ENCODE measurements at places on chromosomes 1 and 21.

- peak; percentile 7 for DNase-seq
Observed at GRCh38 chr1:34460193-34460592, 283.5 kb downstream of the C1orf94 start.

- DNase-seq = peak; percentile 35
Observed at GRCh38 chr1:4638345-4638729, 16.1 kb upstream of the AJAP1 start.

DNA sequence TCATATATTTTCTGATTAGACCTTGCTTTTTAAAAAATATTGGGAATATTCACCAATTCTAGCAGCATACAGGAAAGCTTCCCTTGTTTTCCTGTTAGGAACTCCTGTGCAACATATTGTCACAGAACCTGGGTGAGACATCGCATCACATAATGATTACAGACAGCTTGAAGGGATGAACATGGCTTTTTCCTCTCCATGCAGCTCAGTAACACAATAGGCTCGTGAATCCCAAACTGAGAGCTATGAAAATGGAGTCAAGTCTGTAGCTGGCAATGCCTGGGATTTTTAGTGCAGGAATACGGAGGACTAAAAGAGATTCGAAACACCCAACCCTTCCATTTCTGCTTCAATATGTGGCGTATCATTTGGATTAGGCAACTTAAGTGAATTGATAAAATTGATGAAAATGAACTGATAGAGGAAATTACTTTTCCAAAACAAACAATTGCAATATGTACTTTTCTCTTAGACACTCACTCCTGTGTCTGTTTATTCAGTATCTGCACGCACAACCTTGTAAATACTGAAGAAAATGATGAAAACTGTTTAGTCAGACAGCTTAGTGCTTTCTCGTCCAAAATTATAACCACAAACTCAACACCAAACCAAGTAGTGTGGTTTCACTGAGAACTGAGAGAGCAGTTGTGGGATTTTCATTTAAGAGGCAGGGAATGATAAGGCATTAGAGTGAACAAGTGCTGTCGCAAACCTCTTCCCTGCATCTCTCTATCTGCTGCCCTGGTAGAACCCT lies 250.4 kb downstream of the PTBP2 start:
- no peak for DNase-seq

- no peak for DNase-seq
Observed at GRCh38 chr1:153733970-153734369, 6.1 kb downstream of the INTS3 start.

DNA sequence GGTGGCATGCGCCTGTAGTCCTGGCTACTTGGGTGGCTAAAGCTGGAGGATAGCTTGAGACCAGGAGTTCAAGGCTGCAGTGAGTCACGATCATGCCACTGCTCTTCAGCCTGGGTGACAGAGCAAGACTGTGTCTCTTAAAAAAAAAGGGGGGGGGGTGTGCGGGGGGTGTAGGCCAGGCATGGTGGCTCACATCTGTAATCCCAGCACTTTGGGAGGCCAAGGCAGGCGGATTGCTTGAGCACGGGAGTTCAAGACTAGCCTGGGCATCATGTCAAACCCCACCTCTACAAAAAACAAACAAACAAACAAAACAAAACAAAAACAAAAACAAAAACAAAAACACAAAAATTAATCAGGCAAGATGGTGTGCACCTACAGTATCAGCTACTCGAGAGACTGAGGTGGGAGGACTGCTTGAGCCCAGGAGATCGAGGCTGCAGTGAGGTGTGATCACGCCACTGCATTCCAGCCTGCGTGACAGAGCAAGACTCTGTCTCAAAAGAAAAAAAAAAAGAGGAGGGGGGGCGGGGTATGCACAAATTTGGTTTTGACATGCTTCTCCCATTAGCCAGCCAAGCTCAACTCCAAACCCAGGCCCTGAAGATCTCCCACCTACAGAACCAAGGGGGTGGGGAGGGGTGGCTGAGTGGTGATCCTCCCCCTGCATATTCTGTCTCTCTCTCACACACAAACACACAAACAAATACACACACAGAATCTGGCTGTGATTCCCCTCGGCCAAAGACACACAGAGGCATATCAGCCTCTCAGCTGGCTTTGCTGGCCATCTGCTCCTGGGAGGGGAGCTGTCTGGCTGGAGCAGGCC lies 3.1 kb downstream of the PTAFR start:
- DNase-seq = no peak

DNA sequence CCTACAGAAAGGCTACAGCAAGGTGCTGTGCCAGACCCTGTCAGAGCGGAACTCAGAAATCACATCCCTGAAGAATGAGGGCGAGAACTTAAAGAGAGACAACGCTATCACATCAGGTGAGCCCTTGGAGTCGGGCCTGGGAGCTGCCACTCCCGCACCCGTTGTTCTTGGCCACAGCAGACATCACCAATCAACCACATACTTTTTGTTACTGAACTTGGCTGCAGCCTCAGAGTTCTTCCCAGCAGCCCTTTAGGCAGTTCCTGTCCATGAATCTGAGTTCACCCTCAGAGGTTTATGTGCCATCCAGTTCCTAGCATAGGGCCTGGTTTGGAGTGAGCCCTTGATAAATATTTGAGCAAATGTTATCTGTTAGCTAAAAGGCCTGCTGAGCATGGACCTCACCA lies 61.6 kb downstream of the FHAD1 start:
- no peak for DNase-seq

DNA sequence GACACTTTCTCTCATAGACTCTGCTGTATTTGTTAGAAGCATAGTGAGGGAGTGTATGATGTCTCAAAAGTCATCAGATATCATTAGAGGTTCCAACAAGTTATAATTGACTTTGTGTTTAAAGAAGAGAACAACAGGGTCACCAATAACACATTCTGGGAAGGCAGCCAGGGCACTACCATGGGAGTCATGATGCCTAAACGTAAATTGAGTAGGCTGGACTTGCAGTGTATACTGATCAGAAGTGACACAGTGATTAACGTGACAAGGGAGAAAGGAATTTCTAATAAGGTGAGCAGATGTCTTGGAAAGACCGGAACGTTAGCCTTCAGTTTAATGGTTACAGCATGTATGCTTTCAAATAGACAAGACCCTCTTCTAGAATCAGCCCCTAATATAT lies 973.2 kb downstream of the NCAM2 start:
- no peak for DNase-seq

DNA sequence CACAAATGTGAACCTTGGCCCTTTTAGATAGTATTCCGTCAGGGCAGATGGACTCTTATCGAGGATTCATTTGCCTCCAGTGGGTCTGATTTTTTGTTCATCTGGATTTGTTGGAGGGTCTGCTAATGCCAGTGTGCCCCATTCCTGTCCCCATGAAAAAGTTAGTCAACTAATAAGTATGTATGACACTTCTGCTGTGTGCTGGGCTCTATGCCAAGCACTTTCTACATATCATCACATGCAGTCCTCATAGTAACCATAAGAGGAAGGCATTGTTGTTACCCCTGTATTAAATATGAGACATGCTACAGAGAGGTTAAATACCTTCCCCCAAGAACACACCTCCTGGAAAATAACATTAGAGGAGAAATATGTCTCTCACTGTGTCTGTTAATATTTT lies 46.6 kb upstream of the MAB21L3 start:
- DNase-seq = no peak

- DNase-seq = no peak
Observed at GRCh38 chr1:185864889-185865517, 130.8 kb downstream of the HMCN1 start.

GRCh38 chr1:183590244-183591191 lies at the start of gene NCF2:
Gene NCF2 (minus strand): TSS chr1:183590459. CDS start chr1:183590329, 130 bp downstream.
- DNase-seq = peak; percentile 80

DNA sequence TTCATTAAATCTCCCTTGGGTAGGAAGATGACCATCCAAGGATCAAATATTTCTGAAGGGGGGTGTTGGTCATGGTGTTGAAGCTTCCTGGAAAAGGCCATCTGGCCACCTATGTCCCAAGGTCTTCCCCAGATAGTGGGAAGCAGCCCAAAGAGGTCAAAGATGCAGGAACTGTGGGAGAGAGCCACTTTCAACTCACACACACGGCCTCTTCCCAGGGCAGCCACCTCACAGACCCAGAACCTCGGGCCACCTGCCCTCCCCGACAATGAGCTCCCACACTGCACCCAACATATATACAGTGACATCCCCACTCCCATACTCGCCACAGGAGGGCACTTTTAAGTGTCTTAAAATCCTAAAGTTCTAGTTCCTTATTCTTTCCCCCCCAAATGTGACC lies 164.5 kb upstream of the ETV3 start:
- no peak for DNase-seq

DNA sequence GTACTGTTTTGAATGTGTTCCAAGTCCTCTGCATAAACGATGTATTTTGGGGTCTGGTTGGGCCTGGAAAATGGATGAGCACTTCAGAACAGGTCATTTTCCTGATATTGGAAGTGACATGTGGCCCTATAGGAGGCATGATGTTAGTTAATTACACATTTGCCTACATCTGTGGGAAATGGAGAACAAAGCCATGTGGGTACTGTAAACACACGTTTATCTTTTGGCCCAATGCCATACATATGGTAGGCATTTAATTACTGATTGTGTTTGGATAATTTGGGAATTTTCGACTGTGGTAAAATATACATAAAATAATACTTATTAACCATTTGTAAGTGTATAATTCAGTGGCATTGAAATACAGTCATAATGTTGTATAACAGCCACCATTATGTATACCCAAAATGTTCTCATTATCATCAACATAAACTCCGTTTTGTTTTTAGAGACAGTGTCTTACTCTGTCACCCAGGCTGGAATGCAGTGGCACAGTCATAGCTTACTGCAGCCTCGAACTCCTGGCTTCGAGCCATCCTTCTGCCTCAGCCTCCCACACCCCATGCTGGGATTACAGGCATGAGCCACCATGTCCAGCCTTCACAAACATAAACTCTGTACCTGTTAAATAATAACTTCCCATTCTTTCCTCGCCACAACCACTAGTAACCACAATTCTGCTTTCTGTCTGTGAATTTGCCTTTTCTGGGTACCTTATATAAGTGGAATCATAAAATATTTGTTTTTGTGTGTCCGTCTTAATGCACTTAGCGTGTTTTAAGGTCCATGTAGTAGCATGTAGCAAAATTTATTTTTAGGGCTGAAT lies 11.9 kb upstream of the RNPEP start:
- no peak for DNase-seq

DNA sequence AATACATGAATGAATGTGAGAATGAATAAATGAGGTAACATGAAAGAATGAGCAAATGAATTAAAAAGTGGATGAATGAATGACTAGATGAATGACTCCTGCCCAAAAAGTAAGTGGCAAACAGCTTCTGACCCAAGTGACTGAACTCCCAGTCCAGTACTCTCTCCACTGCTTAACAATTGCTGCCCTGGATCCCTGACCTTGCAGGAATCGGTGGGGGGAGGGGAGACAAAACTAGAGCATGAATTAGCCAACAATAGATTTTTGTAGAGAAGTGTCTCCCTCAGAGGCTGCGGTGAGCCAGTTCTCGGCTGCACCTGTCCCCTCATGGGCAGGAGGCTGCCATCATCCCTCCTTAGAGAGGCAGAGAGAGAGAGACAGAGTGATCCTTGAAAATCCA lies 5.9 kb upstream of the GRIK3 start:
- DNase-seq = no peak

DNA sequence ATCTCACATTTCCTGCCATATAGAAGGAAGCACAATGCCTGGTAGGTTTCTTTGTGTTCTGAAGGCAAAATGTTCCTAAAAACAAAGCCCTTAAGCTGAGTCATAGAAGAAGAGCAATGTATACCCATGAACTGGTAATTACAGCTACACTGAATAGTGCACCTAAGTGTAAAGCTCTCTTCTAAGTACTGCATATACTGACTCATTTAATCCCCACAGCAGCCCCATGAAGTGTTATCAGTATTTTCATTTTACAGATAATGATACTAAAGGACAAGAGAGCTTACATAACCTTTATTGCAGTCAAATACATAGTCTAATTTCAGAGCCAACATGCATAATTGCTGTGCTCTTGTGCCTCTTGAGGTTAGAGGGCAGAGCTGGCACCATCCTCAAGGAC lies 239.9 kb downstream of the DPYD start:
- DNase-seq = no peak

DNA sequence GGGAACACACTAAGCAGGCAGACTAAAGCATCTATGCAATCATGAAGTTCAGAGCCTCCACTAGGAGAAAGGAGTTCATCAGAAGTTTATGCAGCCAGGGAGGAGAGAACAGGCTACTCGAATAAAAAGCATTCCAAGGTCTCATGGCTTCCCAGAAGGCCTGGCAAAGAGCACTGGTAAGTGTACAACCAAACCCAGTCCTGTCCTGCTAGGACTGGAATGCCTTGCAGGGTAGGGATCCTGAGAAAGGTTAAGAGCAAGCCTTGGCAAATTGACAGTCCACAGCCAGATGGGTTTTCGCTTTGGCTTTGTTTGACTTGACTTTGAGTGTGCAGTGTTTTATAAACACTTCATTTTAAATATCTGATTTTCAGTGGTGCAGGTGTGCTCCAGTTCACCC lies 133.6 kb upstream of the ATP1B1 start:
- DNase-seq = no peak

GRCh38 chr1:232273011-232273410 lies 356.9 kb downstream of the SIPA1L2 start:
- no peak for DNase-seq

- DNase-seq = no peak
Observed at GRCh38 chr1:71853360-71853759, 429.0 kb downstream of the NEGR1 start.

- DNase-seq = no peak
Observed at GRCh38 chr1:5751163-5751540, 241.1 kb downstream of the NPHP4 start.

- no peak for DNase-seq
Observed at GRCh38 chr1:200857804-200858203, 15.0 kb upstream of the GPR25 start.

DNA sequence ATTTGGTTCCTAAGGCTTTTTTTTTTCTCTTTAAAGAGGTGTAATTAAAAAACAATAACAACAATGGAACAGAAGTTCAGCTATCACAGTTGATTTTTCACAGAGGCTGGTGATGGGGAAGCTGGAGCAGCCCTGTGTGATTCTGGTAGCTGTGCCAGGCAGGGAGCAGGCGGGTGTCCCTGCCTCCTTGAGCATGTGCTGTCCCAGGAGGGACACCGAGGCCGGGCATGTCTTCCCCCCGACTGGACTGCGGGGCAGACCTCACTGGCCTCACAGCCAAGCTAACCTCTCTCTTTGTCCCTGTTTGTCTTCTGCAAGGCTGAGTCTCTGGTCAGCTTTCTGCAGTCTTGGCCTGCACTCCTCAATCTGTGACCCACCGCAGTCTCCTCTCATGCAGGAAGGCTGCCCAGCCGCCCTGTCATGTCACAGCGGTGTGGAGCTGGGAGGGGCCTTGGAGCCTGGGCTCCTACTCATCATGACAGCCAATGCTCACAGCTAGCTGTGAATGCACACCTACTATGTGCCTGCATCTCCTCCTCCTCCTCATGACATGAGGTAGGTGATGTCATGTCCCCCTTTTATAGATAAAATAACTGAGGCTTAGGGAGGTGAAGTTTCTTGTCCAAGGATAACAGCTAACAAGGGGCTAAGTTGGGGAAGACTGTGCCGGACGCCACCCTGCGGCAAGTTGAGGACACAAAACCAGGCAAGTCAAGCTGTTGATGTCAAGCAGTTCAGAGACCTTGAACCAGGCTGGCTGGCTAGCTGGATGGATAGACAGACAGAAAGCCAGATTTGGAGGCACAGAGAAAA lies 10.3 kb upstream of the ACTL8 start:
- DNase-seq = no peak

GRCh38 chr1:183272390-183272848 lies 86.4 kb downstream of the LAMC2 start:
- no peak for DNase-seq

Data from CD4-positive, alpha-beta T cell treated with Interleukin-1 beta for 1 hour (primary cell).